Left ventricle myocardium inferior (tissue), 1 donor: ENCODE measurements at places on chromosomes 5 and 9. TPM values are rescaled to one million over a fixed set of nuclear protein-coding genes. Genes with fewer than 3 reads are reported as not detected.

DNA sequence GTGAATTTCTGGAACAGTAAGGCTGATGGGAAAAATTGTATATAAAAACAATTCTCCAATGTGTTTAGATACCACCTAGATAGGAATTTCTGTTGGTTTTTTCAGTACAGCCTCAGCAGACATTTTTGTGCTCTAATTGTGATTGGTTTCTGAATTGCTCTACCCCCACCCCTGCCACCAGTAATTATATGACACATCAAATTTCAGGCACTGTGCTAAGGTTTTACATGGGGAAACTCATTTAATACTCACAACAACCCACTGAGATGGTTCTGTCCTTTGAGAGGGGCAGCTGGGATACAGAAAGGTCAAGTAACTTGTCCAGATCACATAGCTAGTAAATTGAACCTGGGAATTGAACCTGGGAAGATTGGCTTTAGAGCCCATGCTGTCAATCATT lies 288.0 kb downstream of the ARHGEF28 start:
- no peak for DNase-seq

DNA sequence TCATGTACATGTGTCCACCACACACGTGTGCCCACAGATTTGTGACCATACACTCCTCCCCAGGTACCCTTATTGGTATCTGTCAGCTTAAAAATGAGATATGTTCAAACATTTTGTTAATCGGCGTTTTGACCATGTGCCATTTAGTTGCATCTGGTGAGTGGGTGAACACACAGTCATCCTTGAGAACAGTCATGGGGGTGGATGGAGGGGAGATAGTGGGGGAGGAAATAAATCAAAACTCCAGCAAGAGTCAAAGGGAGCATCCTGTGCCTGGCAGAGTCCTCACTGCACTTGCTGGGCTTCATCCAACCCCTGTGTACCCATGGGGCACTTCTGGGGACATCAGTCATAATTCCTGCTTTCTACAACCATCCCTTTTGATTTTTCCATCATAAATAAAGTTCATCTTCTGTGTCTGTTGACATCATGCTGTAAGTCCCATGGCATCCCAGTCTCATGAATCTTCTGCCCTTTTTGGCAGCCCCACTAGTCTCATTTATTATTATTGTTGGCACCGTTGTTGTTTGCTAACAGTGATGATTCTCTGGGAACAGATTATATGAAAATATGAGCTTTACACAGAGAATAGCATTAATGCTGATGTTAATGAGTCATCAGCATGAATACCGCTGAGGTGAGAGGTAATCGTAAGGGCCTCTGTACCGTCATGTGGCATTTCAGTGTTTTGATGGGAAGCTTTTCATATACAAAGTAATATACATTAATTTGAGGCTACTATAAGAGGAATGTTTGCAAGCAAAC lies 24.4 kb upstream of the CLK4 start:
- DNase-seq, result no peak

GRCh38 chr9:115015018-115015635 lies 84.7 kb upstream of the TNFSF8 start:
- DNase-seq, result no peak

EGFL7 gene
- 81.5 TPM for total RNA-seq

PLPP7 gene
- total RNA-seq, result 120 TPM

OR1Q1 gene
- not detected for total RNA-seq
